ENCODE measurements at places on chromosomes 13 and 19. TPM values are rescaled to one million over a fixed set of nuclear protein-coding genes. Genes with fewer than 3 reads are reported as not detected.

DNA sequence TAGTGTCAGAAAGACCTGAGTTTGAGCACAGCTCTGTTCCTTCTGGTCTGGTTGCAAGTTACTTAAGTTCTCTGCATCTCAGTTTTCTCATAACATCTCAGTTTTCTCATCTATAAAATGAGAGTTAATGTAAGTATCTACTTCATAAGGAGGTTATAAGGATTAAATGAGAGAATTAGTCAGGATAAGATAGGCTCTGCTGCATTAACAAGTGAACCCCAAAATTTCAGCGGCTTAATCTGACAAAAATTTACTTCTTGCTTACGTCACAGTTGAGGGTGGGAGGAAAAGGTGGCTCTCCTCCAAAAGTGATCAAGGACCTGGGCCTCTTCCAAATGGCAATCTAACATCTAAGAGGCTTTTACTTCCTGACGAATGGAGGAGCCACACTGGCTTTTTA lies 31.5 kb upstream of the LRCH1 start:
- DNase-seq = no peak

- DNase-seq = peak; percentile 24
These were observed 3.6 kb downstream of the ACTN4 start for GRCh38 chr19:38650911-38651584.

- DNase-seq = no peak
These were observed 16.0 kb downstream of the POU4F1 start for GRCh38 chr13:78587395-78587794.

DNA sequence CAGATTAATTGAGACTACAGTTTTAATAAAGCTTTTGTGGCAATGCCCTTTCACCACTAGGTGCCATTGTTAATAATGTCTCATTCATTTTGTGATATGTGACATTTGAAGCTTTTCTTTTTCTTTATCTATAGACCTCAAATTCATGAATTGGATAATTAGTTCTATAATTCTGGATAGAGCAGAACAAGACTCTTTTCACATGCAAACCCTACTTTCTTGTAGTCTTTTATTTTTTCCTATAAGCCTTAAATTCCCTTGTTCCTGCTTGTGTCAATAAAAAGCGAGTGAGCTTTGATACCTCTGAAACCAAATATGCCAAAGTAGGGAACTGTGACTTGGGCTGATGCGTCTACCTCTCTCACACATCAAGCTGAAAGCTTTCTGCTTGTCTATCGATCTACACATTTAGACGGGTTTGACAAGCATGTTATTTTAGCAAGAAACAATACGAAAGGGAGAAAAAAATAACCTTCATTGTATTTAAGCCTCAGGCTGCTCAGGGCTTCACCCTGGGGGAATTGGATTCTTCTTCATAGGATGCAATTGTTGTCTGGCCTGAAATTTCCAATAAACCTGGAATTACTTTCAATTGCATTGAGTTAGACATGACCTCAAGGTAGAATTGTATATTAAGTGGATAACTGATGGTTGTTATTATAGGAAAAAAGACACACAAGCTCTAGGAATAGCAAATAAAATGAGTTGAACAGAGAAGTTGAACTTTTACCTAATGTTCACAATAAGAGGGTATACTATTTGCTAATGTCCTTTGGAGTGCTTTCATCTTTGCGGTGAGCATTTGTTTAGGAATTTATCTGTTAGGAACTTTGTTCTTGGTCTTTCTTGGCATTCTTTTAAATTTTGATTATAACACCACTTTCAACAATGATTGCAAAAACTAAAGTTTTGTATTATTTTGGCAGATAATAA lies 1150.2 kb upstream of the PCDH9 start:
- DNase-seq = no peak

DNA sequence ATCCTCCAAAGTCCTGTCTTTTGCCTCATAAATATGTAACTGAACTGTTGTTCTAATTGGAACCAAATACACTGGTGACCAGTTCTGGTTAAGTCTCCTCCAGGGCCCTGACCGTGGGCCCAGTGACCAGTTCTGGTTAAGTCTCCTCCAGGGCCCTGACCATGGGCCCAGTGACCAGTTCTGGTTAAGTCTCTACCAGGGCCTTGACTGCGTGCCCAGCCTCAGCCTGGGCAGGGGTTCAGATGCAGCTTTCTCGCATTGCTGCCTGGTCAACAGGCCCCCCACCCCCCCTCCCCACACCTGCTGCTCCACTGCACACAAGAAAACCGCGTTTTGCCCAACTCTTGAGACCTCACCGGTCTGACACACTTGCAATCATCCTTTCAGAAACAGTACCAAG lies 3.8 kb upstream of the GRTP1 start:
- DNase-seq = no peak

GRCh38 chr19:42198676-42199439 lies 18.6 kb downstream of the DEDD2 start:
- no peak for DNase-seq

DNA sequence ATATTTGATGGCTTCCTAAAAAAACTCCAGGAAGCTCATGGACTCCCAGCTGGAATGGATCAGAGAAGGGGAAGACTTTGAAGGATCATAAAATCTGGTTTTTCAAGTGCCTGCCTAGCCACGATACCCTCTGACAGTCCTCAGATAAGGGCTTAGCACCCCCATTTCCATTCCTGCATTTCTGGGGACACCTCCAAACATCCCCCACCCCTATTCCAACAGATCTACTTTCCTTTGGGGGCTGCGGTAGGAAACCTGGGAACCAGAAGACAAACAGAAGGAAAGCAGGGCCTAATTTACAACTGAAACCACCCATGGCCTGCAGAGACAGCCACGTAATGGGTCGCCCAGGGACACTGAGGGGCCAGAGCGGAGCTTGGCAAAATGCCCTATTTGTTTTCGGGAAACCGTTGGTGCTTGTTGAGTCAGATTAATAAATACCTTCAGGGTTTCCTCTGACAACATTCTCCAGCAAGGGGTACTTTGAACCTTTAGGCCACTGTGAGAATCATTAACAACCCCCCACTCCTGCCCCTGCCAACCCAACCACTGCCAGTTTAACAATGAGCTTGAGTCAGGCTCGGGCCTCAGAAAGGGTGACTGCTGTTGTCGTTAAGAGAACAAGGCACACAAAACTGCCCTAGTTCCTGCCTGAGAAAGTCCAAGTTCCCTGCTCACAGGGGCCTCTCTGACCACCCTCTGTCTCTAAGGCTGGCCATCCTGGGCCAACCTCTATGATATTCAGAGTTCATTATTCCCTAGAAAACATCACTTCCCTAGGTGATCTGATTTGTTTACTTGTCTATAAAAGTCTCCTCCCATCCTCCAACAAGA lies 23.5 kb downstream of the RHPN2 start:
- DNase-seq = no peak

DNA sequence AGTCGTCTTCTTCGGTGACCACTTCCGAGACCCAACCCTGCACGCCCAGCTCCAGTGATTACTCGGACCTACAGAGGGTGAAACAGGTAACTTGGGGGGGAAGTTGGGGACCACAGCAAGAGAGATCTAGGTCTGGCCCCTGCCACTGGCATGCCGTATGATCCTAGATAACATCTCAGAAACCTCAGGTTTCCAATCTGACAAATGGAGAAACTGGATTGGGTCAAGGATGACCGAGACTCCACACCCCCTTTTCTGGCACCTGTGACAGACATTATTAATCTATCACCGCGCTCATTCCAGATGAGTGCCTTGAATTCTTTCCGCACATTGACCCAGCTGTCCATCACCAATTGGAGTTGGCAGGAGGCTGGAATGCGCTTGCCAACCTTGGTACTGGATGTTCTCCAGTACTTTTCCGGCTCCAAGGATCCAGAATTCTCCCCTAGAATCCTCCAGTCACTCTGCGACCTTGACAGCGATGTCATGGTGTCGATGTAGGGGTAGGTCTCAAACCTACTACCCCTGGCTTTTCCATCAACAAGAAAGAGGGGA lies 17.4 kb downstream of the VASP start:
- no peak for DNase-seq

The SYNGR4 gene
- not detected for total RNA-seq

The TTC9B gene
- total RNA-seq = not detected

The ZNF730 gene
- 11.1 TPM for total RNA-seq

The CIC gene
- 10.4 TPM for total RNA-seq

Data from umbilical cord (tissue), 2 donors.